ENCODE measurements at places on chromosomes 6 and 20.
A peak's percentile ranks its signal among the peaks of the same experiment; 100 is the strongest.

DNA sequence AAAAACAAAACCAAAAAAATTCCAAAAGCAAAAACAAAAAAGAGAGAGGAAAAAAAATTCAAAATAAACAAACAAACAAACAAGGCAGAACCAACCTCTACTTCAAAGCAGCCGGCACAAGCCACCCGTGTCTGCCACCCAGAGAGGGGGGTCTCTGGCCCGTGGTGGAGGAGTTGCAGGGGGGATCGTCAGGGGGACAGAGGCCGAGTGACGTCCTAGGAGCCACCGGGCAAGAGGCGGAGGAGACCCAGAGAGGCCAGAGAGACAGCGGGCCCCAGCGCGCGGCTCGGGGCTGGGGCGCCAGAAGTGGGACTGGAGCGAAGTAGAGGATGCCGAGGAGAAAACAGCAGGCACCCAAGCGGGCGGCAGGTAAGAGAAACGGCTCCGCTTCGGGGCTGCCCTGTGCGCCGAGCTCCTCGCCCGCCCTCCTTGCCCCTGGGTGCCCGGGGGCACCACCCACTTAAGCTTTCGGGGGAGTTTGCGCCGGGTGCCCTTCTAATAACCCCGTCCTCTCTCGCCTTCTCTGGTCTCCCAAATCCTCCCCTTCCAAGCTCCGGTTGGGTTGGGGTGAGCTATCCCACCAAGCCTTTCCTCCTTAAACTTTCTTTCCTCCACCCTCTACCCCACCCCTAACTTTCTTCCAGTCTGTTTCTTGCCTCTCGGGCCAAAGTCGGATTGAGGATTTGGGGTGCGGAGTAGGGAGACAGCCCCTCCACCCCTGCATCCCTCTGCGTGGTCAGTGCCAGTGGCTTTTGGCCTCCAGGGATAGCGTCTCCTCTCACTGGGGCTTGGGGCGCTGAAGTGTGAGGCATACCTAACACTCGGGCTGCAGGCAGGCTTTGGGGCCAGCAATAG lies 1.0 kb downstream of the TSHZ2 start:
- no peak for DNase-seq

DNA sequence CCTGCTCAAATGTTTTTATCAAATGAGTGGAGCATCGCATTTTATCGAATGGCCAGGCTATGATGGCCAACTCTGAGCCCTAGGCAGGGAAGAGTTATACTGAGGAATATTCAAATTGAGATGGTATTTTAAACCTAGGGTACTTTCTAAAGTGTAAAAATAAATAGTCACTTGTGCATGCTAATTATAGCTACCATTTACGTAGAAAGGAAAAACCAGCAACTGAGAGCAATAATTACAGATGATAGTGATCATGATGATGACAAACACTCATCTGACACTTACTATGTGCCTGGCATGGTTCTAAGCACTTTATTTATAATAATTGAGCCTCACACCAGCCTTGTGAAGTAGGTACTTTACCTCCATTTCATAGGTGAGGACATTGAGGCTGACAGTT lies 455.7 kb downstream of the CD83 start:
- no peak for DNase-seq

- DNase-seq = no peak
Measured at GRCh38 chr20:57728762-57729161, 18.9 kb upstream of the PMEPA1 start.

GRCh38 chr6:110635096-110635495 lies 158.7 kb upstream of the SLC22A16 start:
- DNase-seq = no peak

DNA sequence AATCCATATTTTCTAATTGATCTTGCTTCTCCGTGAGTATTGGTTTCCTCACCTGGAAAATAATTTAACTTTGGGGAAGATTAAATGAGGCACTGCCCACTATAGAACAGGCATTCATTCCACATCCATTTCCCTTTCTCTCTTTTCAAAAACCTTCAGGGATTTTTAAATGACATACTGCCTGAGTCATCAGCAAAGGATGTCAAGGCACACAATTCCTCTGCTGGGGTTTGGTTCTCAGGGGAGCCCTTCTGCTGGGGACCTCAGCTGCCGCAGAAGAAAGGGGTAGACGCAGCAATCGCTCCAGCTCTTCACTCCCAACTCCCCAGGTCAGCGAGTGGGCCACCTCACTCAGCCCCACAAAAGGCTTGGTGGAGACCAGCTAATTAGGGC lies 90.7 kb upstream of the BACH2 start:
- DNase-seq = no peak

DNA sequence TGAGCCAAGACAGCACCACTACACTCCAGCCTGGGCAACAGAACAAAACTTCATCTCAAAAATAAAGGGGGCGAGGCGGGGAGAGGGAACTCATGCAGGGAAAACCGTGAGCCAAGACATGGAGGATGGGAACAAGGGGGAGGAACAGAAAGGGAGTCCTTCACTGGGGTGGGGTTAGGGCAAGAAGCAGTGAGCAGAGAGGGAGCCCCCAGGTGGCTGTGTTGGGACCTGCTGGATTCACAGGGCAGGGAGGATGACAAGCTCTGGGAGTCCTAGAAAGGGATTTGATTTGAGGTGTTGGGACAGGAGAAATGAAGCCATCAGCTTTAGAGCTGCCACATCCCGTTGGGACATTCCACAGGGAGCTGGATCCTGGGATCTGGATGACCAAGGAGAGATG lies 90.6 kb upstream of the TOP1 start:
- DNase-seq = no peak

GRCh38 chr20:2773812-2774211 lies 26.6 kb downstream of the CPXM1 start:
- no peak for DNase-seq

DNA sequence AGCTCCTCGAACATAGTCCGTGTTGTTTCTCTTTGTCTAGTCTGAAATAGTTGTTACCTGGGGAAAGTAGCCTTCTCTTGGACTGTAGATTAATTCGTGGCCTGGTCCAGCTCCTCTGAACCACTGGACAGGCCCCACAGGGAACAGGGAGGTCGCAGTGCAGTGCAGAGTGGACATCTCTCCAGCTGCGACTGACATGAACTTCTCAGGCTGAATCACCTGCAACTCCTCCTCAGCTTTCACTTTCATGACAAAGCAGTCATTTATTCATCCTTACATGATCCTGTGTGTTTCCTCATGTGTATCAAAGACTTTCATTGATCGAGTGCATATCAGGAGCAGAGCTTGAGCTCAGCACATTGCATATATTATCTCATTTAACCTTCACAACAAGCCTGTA lies 19.1 kb upstream of the SIRPG start:
- no peak for DNase-seq

GRCh38 chr6:148677594-148678476 lies 69.0 kb upstream of the UST start:
- DNase-seq = no peak

- DNase-seq = peak; percentile 40
Measured at GRCh38 chr20:36591854-36592641, 13.5 kb upstream of the RAB5IF start.

- no peak for DNase-seq
Measured at GRCh38 chr6:25486550-25486949, 165.5 kb upstream of the SCGN start.

DNA sequence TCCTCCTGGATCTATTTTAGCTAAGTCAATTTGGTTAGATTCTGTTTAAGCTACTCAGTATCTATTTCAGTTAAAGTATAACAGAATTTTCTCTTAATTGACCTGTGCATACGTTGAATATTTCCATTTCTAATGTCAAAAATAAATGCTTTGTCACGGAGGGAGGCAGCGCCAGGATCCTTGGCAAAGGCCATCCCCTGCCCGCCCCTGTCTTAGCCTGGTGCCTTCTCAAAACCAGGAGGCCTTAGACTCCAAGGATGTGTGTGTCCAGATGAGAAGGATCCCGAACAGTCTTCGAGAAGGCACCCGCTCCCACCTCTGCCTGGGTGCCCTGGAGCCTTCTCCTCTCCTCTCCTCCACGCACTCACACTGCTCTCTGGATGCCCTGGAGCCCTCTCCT lies 22.4 kb downstream of the TCFL5 start:
- DNase-seq = no peak

DNA sequence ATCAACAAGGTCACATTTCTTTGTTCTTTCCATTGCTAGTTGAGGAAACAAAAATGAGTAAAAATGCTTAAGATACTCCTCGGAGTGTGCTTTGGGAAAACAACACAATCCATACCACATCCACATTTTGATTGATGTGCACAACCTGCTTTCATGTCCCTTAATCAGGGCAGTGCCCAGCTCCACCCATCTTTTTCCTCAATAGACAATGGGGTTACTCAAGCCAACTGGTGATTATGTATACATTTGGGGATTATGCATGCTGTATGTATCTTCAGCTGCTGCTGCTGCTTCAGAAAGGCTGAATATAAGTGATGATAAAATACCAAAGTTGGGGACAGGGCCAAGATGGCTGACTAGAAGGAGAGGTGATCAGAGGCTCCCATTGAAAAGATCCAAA lies 155.2 kb upstream of the VGLL2 start:
- no peak for DNase-seq

- no peak for DNase-seq
Measured at GRCh38 chr6:3230900-3231246, 3.4 kb upstream of the TUBB2B start.

DNA sequence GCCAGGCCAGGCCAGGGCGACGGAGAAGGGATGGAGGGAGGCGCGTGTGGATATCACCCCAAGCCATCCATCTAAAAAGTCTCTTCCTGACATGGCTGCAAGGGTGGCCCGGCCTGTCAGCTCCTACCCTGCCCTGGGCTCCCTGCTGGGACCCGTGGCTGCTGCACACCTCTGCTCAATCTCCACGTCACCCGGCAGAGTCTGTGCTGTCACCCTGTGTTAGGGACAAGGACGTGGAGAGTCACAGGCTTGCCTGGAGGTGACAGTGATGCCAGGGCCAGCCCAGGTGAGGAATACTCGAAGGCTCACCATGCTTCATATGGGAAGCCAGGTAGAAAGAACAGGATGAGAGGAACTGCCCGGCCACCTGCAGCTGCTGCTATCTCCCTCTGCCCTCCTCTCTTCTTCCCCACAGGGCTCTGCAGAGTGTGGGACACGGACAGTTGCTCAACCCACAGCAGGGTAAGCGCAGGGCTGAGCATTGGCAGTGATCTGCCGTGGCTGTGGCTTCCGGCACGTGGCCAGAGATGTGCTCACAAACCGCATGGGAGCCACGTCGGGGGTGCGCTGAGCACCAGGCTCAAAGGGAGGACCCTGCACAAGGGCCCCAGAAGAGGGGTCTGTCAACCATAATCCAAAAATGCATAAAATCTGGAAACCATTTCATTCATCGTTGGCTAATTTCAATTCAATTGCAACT lies 214.3 kb downstream of the DLL1 start:
- DNase-seq = no peak

- no peak for DNase-seq
Measured at GRCh38 chr6:28212510-28213212, 12.4 kb upstream of the ZSCAN9 start.

DNA sequence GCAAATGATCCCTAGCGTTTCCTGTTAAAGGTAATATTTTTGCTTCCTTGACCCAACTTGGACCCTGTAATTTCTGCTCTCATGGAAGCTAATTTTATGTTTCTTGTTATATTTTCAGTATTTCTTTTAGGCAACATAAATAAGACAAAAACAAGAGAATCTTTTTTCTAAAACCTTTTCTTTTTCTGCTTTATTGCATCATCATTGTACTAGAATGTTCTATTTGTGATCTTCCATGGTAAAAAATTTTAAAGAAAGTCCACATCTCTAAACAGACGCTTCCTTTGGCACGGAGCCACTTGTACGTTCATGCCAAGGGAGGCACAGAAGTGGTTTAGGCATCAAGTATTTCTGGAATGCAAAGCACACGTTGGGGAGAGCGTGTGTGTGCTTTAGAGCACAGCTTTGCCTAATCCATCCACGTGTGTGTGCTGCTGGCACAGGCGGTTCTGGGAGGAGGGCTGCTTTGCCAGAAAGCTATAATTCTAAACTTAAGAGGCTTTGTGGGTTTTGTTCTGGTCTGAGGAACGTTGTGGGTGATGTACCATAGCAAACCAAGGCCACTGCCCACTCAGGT lies 98.3 kb downstream of the SASH1 start:
- no peak for DNase-seq

DNA sequence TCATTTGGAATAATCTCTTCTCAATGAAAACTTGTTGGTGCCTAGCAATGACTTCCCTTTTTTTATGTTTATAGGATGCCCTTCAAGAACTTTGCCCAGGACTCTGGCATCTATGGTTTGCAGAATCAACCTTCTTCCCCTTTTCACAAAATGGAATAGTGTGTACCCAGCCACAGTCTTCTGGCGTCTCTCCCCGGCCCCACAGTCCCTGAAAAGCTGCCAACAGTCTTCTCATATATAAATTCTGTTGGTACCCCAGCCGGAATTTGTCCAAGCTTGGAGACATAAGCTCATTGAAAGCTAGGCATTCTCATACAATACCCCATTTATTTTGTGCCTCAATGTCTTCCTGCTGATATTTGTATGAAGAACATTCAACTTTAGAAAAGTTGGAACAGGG lies 26.4 kb upstream of the MCM3 start:
- no peak for DNase-seq

DNA sequence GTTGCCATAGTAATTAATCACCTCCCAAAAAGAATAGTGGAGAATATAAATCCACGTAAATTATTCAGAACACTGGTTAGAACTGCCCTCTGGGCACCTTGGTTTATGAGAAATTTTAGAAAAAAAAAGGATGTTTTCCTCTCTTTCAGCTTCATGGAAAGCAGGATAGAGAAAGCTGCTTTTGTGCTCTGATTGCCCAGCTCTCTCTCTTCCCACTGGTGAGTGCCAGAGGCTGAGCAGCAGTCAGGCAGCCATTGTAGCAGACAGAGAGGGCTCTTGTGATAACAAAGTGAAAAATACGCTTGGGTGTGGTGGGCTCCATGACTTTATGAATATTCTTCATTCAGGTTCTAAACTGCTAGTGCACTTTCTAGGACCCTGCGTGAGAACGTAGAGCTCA lies 26.4 kb downstream of the SLC35F1 start:
- DNase-seq = no peak

DNA sequence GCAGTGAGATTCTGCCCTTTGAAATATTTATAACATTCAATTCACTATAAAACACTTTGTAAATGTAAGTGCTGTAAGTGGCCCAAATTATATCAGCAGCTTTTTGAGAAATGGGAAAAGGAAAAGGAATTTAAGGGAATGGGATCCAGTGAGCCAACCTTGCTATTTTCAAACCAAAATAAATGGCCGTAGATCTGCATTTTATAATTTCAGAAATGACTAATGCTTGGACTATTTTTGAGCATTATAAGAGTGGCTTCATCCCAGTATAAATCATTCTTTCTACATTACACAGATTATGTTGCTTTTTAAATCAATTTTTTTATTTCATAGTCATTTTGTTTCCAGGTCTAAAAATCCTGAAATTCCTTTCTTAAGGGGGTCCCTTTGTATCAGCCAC lies 49.2 kb downstream of the ANKRD6 start:
- no peak for DNase-seq

DNA sequence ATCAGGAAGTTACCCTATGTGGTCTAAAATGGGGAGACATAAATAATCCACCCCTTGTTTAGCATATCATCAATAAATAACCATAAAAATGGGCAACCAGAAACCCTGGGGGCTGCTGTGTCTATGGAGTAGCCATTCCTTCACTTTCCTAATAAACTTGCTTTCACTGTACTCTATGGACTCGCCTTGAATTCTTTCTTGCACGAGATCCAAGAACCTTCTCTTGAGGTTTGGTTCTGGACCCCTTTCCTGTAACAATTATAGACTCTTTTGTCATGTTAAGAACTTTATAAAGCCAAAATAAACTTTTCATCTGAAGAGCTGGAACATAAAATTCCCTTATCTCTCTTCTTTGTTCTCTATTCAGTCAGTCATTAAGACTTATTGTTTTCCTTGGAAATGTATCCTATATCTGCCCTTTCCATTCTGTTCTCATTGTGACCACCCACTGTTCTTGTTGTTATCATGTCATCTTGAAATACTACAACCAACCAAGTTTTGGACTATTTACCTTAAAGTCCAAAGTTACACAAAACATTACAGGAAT lies 29.3 kb upstream of the ZBTB24 start:
- no peak for DNase-seq
